ENCODE measurements at places on chromosomes 4 and X. TPM values are rescaled to one million over a fixed set of nuclear protein-coding genes. Genes with fewer than 3 reads are reported as not detected.
A peak's percentile ranks its signal among the peaks of the same experiment; 100 is the strongest.

Gene PWWP3B
- 0.26 TPM for total RNA-seq

Gene DYNLT3
- total RNA-seq, result 5.7 TPM

DNA sequence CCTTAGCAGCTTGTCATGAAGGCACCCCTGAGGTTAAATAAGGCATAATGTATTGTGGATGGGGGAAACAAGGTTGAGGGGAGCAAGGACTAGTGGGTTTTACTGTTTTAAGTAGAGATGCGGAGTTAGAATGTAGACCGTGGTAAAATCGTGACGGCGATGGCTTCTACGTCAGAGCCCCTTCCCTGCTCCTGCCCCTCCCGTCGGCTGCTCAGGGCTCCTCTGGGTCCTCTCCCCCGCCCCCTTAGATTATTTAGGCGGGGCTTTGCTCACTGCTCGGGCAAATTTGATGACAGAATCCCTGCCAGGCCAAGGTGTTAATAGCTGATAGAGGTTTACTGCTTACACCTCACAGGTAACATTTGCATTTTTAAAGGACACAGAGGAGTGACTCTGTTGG is 2.3 kb downstream of the FRMPD3 start:
- DNase-seq, result peak; percentile 67

Gene ATP8A1
- total RNA-seq, result 5.1 TPM

DNA sequence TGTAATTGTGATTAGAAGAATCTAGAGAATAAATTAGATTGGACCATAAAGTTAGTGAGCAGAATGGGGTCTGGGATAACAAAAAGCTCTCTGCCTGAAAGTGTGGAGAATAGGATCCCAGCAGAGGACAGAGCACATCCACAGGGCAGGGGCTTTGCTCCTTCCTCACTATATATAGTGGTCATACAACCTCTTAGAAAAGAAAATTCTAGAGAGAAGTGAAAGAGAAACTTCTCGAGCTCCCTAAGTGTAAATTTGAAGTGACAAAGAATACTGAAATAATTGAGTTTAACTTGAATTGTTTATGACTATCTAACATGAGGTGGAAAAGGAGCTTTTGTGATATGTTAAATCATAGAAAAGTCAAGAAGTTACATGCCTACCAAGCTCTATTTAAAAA is 14.9 kb downstream of the ADAM29 start:
- DNase-seq, result no peak
